Left lung (tissue), 14 donors: ENCODE measurements at places on chromosomes 5 and 9. TPM values are rescaled to one million over a fixed set of nuclear protein-coding genes. Genes with fewer than 3 reads are reported as not detected.

DNA sequence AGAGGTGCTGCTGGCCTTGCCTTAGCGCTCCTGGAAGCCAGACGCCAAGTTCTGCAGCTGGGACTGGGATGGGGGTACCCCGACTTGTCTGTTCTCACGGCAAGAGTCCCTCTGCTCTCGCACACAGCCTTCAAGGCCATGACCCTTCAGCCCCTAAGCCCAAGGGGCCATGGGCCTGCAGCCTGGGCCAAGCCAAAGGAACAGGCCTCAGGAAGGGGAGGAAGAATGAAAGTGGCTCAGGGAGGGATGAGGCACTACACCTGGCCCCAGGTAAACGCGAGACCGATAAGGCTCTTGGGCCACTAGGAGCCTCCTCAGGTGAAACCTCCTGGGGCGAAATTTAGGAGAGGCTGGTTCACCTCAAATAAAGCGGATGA is 3.9 kb downstream of the EBF1 start:
- peaks cover 67% of the 10 kb centered on the region for H3K27me3 ChIP-seq
- H3K36me3 ChIP-seq: no peaks in the 10 kb centered on the region
- H3K4me3 ChIP-seq: no peak overlapping the region
- DNase-seq: no peak
- no peak overlapping the region for H3K27ac ChIP-seq
- H3K4me1 ChIP-seq: peaks cover 39% of the 10 kb centered on the region

- H3K36me3 ChIP-seq: no peaks in the 10 kb centered on the region
- no peak overlapping the region for H3K4me3 ChIP-seq
- peak overlapping the region; percentile 15 for H3K27ac ChIP-seq
- no peaks in the 10 kb centered on the region for H3K27me3 ChIP-seq
- DNase-seq: no peak
Measured at GRCh38 chr9:92483627-92484545, 1.6 kb upstream of the ASPN start.

The AK8 gene
- 1.9 TPM for total RNA-seq

- H3K4me1 ChIP-seq: no peaks in the 10 kb centered on the region
- no peak overlapping the region for H3K4me3 ChIP-seq
- no peaks in the 10 kb centered on the region for H3K27me3 ChIP-seq
- no peaks in the 10 kb centered on the region for H3K36me3 ChIP-seq
- H3K27ac ChIP-seq: no peak overlapping the region
Measured at GRCh38 chr9:77906991-77907390, 124.6 kb downstream of the GNAQ start.

The FYB1 gene
- total RNA-seq: 24.4 TPM

The OR13J1 gene
- total RNA-seq: not detected

The ANXA6 gene
- total RNA-seq: 188 TPM

GRCh38 chr9:127256324-127256723 is 8.2 kb upstream of the GARNL3 start:
- no peaks in the 10 kb centered on the region for H3K36me3 ChIP-seq
- no peak overlapping the region for H3K4me3 ChIP-seq
- H3K27me3 ChIP-seq: no peaks in the 10 kb centered on the region
- no peak for DNase-seq
- H3K4me1 ChIP-seq: no peaks in the 10 kb centered on the region
- no peak overlapping the region for H3K27ac ChIP-seq

DNA sequence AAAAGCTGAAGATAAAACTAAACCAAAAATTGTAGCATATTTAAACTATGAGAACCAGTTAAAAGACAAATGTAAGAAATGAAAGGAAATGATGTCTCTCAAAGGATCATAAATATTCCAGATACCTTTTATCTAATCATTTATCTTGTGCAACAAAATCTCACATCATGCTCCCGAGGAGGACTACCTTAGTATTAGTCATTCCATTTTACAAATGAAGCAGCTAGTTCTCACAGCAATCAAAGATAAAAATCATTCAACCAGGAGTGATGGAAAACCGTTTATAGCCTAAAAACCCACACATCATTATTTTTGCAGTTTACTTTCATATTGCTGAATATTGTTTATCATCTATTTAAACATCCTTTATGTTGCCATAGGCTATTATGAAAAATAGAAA is 190.0 kb downstream of the CDH12 start:
- DNase-seq: no peak
- no peaks in the 10 kb centered on the region for H3K27me3 ChIP-seq
- no peaks in the 10 kb centered on the region for H3K4me1 ChIP-seq
- no peaks in the 10 kb centered on the region for H3K36me3 ChIP-seq
- H3K4me3 ChIP-seq: no peak overlapping the region
- H3K27ac ChIP-seq: no peak overlapping the region

DNA sequence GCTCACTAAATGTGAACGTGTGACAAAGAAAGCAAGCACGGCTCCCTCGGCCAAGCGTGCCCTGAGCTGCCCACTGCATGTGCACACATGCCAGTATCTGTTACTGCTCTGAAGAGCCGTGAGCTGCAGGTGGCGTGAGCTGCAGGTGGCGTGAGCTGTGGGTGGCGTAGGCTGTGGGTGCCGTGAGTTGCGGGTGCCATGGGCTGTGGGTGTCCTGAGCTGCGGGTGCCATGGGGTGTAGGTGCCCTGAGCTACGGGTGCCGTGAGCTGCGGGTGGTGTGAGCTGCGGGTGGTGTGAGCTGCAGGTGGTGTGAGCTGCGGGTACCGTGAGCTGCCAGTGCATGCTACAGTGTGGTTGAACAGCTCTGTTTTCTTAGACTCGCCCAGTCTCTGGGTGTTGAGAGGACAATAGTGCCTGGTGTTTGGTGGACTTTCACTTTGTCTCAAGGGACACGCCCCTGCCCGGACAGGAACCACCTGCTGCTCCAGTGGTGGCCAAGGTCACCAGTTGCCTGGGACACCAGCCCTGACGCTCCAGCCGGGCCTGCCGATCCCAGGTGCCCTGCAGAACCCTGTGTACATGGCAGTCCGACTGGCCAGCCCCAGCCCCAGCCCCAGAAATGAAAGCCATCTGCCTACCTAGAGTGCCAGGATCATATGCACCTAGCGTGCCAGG is 6.7 kb downstream of the CCDC187 start:
- H3K4me3 ChIP-seq: no peak overlapping the region
- peaks cover 15% of the 10 kb centered on the region for H3K27me3 ChIP-seq
- no peaks in the 10 kb centered on the region for H3K4me1 ChIP-seq
- H3K27ac ChIP-seq: no peak overlapping the region
- no peak for DNase-seq
- H3K36me3 ChIP-seq: no peaks in the 10 kb centered on the region

DNA sequence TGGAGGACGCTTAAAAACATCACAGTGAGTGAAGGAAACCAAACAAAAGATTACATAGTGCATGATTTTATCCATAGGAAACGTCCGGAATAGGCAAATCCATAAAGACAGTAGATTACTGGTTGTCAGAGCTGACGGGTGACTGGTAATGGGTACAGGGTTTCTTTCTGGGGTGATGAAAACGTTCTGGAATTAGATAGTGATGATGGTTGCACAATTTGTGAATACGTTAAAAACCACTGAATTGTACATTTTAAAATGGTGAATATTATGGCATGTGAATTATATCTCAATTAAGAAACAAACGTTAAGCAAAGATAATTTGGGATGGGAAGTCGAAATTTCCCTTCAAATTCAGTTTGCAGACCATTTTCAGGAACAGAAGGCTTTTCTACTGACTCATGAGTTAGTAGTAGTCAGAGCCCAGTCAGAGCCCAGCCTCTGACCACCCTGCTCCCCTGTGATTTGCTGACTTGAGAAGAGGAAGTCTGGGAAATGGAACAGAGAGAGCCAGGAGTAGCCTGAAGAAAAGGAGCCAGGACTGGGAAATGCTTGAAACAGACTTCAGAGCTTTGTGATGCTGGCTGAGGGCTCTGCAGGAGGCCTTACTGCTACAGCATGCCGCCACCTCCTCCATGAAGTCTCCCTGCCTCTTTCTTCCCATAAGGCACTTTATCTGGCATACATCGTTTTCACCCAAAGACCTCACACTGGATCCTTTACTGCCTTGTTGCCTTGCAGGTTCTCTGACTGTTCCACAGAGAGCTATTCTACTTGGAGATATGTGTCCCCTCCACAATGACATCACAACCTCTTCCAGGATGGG is 46.4 kb upstream of the CTNNA1 start:
- no peaks in the 10 kb centered on the region for H3K4me1 ChIP-seq
- no peaks in the 10 kb centered on the region for H3K36me3 ChIP-seq
- DNase-seq: no peak
- H3K4me3 ChIP-seq: no peak overlapping the region
